ENCODE measurements at places on chromosomes 7 and 10. TPM values are rescaled to one million over a fixed set of nuclear protein-coding genes. Genes with fewer than 3 reads are reported as not detected.

CALHM1 gene
- not detected for polyA plus RNA-seq

ZNF746 gene
- 9.2 TPM for polyA plus RNA-seq

CHAT gene
- not detected for polyA plus RNA-seq

GDI2 gene
- 269 TPM for polyA plus RNA-seq

AKR1C8 gene
- polyA plus RNA-seq = not detected

GHRHR gene
- not detected for polyA plus RNA-seq
